ENCODE measurements at places on chromosomes 12 and 14.

DNA sequence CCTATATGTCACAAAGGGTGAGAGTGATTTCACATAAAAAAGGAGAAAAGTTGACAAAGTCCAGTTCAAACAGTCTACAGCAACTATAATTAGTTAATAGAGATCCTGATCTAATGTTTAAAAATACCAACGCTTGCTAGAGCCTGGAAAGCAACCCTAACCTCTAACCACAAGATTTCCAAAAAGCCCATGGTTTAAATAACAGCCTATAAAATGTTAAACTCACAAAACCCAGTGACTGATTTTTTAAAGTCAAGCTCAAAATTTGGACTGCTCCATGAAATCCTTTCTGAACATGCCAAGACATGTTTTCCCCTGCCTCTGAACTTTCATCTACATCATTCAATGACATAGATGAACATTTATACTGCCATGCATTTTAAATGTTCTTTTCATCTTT, 81.6 kb downstream of the PLEKHG7 start:
- no peak for DNase-seq

DNA sequence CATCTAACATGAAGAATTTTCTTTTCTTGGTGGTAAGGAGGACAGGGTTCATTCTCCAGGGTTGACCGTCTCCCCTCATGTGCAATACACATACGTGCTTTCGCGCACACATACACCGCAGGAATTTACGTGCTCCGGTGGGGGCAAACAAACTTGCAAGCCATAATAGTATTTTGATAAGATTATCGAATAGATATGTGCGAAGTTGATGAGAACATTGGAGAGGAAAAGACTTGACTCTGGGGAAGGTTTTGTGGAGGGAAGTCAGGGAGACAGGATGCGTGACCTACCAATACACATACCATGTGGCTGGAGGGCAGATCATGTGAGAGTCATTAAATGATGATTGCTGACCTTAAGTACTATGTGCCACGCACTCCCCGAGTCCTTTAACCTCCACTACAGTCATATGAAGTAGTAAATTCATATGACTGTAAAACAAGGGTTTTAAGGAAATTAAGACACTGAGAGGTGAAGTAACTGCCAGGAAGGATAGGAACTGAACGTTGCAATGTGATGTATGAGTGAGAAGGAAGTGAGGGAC, 921 bp downstream of the RAD51B start:
- no peak for DNase-seq

- no peak for DNase-seq
Measured at GRCh38 chr12:9273276-9273675, 65.1 kb upstream of the PZP start.

DNA sequence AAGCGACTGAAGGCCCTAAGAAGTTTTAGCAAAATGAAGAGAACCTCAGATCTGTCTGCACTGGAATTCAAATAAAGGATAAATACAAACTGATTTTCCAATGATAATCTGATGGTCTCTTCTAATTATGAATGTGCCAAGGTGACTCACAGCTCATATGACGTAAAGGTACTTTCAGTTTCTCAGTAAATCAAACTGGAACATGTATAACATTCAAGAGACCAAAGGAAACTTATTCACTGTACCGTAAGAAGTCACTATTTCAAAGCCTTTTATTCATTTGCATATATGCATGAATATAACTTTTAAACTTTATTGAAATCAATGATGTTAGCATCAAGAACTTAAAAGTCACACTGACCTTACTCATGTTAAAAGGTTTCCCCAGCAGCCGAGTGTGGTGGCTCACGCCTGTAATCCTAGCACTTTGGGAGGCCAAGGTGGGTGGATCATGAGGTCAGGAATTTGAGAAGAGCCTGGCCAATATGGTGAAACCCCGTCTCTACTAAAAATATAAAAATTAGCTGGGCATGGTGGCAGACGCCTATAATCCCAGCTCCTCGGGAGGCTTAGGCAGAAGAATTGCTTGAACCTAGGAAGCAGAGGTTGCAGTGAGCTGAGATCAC, 52.2 kb downstream of the ATXN2 start:
- no peak for DNase-seq

DNA sequence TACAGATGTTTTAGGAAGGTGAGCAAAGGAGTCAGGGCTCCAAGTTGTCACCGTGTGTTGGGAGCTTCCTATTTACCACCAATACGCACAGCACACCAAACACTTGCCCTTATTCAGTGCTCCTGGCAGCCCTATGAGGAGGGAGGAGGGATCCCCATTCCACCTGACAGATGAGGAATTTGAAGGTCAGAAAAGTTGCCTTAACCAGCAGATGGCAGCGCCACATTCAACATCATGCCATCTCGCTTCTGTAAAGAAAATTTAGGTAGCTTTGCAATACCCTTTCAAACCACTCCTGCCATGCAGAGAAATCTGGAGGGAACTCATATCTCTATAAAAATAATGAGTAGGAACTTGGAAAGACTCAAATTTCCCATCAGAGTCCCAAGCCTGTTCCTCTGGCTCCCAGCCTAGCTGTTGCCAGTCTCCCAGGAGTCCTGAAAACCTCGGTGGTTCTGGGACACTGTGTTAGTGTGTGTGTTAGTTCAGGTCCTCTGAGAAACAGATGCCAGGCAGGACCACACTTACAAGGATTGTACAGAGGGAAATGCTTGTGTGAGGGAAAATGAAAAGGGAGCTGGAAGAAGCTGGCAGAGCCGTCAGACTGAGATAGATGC, 410.5 kb downstream of the MED13L start:
- DNase-seq, result no peak

DNA sequence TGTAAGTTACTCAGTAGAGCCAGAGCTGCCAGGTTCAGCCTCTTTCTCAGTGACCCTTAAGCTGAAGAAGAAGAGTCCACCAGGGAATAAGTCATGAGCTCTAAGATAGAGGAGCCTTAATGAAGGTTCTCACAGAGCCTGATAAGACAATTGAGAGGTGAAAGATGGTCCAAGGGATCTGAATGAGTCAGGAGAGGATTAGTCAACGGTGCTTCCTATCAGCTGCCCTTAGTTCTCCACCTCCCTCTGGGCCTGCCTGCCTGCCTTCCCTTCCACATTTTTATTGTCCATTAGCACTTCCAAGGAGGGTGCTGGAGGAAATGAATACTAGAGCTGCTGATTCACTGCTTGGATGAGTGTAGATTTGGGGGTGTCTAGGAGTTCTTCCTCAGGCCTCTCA, 161.7 kb upstream of the RMST start:
- no peak for DNase-seq

- DNase-seq, result no peak
Measured at GRCh38 chr14:58191763-58192601, 8.0 kb upstream of the ACTR10 start.

- no peak for DNase-seq
Measured at GRCh38 chr12:108447168-108447832, 67.8 kb upstream of the FICD start.

DNA sequence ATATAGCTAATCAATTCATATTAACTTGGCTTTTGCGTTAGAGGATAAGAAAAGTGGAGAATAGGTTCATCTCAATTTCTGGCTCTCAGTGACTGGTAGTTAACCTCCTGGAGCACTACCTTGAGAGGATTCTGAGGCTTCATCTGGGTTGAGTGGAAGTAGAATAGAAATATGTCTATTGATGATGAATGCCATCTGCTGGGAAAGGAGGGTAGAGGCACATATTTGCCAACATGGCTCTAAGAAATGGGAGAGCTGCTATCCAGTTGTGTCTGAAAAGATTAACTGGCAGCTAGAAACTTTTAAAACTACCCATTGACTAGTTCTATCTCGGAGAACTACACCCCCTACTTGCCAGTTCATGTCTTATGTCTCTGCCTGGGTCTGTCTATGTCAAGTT, 530.1 kb downstream of the NRXN3 start:
- DNase-seq, result no peak

DNA sequence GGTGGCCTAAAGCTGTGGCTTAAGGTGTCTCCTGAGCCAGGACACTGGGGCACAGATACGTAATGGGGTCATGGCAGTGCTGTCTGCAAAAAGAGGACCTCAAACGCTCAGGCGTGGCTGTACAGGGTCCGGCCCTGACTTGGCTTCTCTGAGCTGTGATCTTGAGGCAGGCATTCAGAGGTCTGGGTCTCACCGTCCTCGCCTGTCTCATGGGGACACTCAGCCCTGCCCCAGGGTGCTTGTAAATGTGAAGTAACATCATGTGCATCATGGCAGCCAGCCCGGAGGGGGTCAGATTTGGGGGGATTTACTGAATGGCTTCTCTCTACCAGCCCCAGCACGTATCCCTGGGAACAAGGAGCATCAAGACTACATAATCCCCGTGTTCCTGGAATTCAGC, 28.8 kb downstream of the DIO3 start:
- no peak for DNase-seq

- DNase-seq, result no peak
Measured at GRCh38 chr12:116591855-116592637, 32.9 kb downstream of the MAP1LC3B2 start.

- DNase-seq, result no peak
Measured at GRCh38 chr14:49381778-49382177, 204.4 kb downstream of the RPS29 start.

DNA sequence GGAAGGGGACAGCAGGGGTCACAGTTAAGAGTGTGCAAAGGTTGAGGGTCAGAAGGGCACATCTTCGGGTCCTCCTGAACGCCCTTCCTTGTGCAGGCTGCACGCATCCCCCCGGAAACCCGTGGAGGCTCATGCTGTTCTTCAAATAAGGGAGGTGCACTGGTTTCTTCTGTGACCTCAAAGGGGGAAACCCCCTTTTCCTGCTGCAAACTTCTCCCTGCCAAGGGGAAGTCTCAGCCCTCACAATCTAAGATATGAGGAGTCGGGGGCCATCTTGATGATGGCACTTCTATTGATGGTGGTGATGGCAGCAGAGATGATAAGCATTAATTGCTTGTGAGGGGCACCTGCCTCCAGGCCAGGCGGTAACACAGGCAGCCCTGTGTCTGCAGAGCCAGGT, 40.0 kb downstream of the ISCA2 start:
- no peak for DNase-seq

DNA sequence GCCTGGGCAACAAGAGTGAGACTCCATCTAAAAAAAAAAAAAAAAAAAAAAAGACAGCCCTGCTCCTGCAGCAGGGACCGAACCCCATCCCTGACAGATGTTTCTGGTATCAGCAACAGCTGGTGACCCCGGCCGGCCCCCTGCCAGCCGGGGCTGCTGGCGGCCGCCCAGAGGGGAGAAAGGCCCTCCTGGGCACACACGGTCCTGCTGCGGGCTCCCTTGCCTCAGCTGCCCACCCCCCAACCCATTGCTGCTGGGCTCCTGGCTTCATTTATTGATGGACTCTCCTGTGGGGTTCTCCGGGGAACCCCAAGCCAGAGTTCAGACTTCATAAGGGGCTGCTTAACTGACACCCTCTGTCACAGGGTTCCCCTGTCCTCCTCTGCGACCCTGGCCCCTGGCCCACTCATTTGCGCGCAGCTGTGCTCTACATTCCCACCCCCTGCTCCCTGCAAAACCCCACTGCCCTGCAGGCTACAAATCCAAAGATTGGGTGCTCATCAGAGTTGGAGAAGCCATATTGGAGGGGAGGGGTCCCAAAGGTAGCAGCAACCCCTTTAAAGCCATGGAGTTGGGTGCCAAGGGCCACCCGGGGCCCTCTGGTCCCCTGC, 103.6 kb upstream of the RTL1 start:
- DNase-seq, result no peak

DNA sequence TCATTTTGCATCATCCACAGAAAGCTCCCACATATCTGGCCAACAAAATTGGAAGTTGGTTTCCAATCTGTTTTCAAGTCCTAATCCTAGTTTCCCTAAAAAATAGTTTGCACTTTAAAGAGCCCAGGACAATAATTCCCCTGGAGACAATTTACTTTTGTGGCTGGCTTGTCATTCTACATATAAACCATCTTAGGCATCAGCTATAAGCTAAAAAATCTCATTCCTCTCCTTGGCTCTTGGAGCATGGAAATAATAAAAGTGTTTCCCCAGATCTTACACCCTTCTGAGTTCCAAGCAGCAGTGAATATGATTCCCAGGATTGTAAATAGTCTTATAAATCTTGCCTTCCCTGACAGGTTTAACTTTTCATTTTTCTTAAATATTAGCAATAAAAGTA, 89.1 kb upstream of the NUDT4 start:
- DNase-seq, result no peak

- DNase-seq, result no peak
Measured at GRCh38 chr12:64229240-64229639, 7.1 kb upstream of the KICS2 start.

GRCh38 chr12:38892976-38893375, 12.4 kb downstream of the CPNE8 start:
- DNase-seq, result no peak

DNA sequence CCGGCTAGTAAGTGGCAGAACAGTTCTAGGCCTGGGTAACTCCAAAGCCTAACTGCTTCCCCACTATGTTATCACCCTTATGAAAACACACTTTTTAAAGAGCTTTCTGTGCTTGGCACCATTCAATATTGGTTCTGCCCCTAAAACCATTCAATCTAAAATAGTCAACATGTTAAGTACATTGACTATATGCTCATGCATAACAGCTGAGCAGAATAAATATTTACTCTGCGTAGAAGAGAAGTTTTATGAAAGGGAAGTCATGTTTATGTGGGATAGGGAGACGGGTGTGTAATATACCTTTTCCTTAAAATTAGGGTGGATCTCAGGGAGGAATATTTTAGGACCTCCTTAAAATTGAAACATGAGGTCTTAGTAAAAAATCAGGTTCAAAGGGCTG, 80.5 kb downstream of the SAMD4A start:
- DNase-seq, result no peak

DNA sequence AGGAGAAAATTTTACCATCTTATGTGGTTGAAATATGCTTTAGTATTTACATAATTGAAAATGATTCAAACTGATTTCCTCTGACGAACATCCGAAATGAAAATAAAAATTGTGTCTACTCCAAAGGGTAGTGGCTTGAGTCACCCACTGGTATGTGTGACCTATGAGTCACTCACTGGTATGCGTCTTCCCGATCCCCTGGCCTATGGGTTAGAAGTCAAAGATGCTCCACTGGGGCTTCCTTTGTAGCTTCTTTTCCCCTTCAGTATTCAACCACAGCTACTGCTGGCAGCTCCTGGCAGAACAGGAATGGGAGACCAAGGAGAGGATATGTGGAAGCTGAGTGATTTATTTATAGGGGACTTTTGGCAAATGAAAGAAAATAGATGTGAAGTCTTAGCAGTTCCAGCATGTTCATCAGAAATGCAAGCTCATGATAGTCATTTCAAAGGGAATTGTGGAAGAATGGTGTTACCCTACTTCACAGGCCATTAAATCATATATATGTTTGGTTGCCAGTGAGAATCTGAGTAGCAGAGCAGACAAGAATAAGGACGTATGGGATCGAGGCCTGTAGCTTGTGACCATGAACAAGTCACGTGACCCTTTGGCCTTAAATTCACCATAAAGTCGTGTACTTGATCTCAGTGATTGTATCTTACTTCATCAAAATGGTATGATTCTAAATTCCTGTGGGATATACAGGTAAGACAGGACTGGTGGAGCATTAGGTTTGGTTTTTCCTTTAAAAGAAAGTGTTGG, 108.3 kb downstream of the CRADD start:
- no peak for DNase-seq

- DNase-seq, result no peak
Measured at GRCh38 chr12:67804168-67804567, 155.6 kb downstream of the DYRK2 start.

GRCh38 chr14:23078692-23079116, 16.2 kb downstream of the ACIN1 start:
- no peak for DNase-seq

Measured in NCI-H1930 (cell line).